Endodermal cell (in vitro differentiated cells): ENCODE measurements at places on chromosomes 3 and 15.

- no peak for DNase-seq
These were observed 8.2 kb upstream of the TMEM158 start for GRCh38 chr3:45234250-45234649.

GRCh38 chr3:109178708-109179107 is 42.2 kb downstream of the C3orf85 start:
- no peak for DNase-seq

DNA sequence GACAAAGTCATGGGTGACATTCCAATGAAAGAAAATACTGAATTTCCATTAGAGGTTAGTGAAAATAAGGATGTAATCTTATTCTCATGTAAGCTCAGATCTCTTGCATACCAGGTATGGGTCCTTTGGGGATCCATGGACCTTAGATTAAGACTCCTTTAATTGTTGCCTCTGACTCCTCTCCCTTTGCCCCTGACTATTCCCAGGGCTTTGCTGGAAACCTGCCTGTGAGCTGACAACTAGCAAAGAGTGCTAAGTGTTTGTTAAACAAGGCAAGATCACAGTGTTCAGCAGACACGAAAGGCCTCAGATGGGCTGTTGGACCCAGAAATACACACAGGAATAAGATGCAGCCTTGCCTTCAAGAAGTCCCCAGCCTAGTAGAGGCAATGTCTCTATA is 32.1 kb downstream of the ACKR2 start:
- no peak for DNase-seq

DNA sequence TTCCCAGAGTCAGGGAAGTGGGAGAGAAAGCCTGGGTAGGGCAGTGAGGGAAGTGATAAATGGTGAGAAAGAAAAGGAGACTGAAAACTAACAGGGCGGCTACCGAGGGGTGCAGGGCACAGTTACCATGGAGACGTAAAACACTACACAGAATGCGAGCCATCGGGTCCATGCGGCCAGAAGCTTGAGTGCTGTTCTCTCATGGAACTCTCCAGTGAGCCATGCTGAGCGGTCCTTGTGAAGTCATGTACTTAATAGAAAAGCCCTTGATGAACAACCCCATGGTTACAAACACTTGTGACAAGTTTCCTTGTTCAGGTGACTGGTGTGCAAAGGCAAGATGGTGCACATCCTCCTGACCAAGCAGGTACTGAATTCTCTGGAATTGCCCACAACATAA is 3.7 kb upstream of the PLA2G4F start:
- no peak for DNase-seq

GRCh38 chr15:91561371-91562100 is 292.0 kb upstream of the SLCO3A1 start:
- no peak for DNase-seq

GRCh38 chr3:71264840-71265239 is 318.7 kb downstream of the FOXP1 start:
- DNase-seq, result no peak

DNA sequence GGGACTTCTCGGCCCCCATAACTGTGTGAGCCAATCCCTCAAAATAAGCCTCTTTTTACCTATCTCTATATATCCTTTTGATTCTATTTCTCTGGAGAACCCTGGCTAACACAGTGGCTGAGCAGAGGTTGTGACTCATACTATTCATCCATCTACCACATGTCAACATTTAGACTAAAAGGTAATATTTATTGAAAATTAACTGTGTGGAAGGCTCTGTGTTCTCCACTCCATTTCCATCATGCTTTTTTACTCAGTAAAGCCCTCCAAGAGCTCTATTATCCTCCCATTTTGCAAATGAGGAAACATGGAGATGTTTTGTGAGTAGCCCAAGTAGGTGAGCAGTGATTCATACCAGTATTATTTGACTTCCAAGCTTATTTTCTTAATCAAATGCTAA is 217.9 kb upstream of the DCBLD2 start:
- no peak for DNase-seq

GRCh38 chr15:40937762-40938535 is 8.8 kb downstream of the DLL4 start:
- peak; percentile 47 for DNase-seq

GRCh38 chr3:183695569-183696364 is 1.8 kb upstream of the YEATS2 start:
- no peak for DNase-seq

- DNase-seq, result no peak
These were observed 70.6 kb downstream of the ASB7 start for GRCh38 chr15:100672959-100673358.

DNA sequence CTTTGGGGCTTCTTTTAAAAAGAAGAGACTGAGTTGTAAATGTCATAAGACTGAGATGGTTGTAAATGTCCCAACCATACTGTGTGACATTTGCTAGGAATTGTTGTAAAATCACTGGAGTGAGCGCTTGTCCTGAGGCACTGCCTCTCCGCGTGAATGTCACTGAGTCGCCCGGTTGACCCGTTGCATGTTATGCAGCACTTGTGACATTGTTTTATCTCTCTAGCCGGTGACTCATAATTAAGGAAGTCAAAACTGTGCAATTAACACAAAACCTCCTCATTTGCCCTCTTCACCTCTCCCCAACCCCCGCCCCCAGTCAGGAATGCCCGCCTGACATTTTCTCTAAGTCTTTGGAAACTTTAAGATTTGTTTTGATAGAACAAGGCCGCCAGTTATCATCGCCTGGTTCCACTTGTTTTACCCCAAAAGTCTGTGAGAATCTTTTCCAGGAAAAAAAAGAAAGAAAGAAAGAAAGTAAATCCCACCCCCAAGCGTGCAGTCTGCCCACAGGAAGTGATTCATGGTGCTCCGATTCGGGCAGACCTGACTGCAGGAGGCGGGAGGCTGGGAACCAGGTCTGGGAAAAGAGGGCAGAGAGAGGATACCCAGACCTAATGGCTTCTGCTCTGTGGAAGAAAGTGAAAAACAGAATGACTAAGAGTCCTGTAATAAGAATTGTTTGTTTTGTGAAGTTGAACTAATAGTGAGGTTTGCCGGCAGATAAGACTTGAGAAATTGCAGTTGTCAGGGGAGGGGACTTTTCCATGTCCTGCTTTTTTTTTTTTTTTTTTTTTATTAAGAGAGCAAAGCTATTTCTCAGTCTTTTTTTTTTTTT is 84.8 kb downstream of the SMAD3 start:
- DNase-seq, result peak; percentile 91

- DNase-seq, result peak; percentile 95
These were observed 2.6 kb upstream of the APEH start for GRCh38 chr3:49671291-49672288.

GRCh38 chr3:13248640-13249039 is 171.5 kb downstream of the NUP210 start:
- DNase-seq, result no peak

DNA sequence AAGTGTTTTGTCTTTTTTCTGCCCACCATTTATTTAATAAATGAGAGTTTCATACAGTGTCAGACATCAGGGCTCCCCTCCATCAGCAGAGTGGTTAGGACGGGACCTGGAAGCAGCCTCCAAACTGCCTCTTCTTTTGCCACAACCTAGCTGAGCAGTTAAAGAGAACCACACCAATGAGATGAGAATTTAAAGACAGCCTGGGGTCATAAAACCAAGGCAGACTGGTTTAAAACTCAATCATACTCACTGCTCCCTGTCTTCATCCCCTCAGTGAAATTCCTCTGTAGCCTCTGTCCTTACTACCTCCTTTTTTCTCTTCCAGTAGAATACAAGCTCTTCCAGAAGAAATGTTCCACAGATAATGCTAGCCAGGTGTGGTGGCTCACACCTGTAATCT is 78.7 kb downstream of the WWTR1 start:
- DNase-seq, result no peak

GRCh38 chr3:175668300-175668699 is 809.2 kb downstream of the NAALADL2 start:
- DNase-seq, result no peak

- DNase-seq, result peak; percentile 94
These were observed at the start of gene NGLY1 for GRCh38 chr3:25782938-25783660. Gene NGLY1, minus strand, starts transcription at chr3:25783443. Its CDS starts 53 bp downstream, at chr3:25783390.

DNA sequence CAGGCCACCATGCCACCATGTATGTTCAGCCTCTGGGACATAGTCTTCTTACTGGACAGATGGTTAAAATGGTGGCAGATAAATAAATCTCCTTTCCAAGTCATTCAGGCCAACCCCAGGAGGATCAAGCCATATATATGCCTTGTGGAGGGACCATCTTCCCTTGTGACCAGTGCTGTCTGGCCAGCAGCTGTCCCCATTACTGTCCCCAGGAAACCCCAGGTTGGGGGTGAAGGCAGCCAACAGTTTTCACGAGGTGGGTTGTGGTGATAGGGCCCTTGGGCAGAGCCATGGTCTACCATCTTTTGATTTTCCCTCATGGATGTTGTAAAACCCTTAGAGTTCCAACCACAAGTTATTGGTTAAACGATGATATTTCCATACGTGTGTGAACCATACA is 48.7 kb upstream of the PCSK6 start:
- peak; percentile 17 for DNase-seq

GRCh38 chr15:41794081-41794480 is 19.8 kb downstream of the MAPKBP1 start:
- DNase-seq, result no peak

DNA sequence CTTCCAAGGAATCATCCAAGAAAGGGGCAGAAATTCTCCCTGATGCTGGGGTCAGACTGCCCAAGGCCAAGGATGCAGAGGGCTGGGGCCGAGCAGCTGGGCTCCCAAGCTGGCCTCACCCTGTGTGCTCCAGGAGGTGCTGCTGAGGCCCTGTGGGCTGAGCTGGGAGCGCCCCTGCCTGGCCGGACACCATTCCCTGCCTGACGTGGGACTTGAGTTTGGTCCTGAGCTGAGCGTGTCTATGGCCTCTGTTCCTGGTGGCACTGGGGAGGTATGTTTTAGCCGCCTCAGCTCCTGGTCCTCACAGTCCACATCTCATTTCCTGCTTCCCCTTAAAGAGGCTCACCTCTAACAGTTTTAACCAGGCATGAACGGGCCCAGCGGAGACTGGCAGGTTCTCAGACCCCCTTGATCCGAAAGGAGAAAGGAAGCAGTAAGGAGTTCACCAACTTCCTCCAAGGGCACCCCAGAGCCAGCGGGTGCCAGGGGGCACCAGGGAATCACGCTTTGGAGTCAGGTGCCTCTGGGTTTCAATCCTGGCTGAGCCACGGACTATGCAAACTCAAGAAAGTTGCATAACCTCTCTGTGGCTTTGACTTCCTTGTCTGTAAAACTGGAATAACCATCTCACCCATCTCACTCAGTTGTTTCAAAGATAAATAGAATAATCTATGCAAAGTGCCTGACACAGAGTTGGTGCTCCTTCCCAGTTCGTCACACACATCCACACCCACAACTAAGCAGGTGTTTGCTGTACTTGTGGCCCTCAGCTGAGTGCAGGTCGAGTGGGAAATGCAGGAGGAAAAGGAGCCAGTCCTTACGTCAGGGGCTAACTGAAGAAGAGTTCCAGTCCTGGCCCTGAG is 48.6 kb downstream of the SLC12A8 start:
- peak; percentile 89 for DNase-seq

- peak; percentile 35 for DNase-seq
These were observed 49.8 kb upstream of the CTDSPL start for GRCh38 chr3:37811625-37812498.

GRCh38 chr3:153079386-153079785 is 82.6 kb upstream of the RAP2B start:
- DNase-seq, result no peak

- no peak for DNase-seq
These were observed 64.0 kb upstream of the ST3GAL6 start for GRCh38 chr3:98699132-98699531.

- no peak for DNase-seq
These were observed 100.0 kb downstream of the THBS1 start for GRCh38 chr15:39680868-39681267.

GRCh38 chr15:38672814-38673670 is 108.4 kb upstream of the RASGRP1 start:
- no peak for DNase-seq

DNA sequence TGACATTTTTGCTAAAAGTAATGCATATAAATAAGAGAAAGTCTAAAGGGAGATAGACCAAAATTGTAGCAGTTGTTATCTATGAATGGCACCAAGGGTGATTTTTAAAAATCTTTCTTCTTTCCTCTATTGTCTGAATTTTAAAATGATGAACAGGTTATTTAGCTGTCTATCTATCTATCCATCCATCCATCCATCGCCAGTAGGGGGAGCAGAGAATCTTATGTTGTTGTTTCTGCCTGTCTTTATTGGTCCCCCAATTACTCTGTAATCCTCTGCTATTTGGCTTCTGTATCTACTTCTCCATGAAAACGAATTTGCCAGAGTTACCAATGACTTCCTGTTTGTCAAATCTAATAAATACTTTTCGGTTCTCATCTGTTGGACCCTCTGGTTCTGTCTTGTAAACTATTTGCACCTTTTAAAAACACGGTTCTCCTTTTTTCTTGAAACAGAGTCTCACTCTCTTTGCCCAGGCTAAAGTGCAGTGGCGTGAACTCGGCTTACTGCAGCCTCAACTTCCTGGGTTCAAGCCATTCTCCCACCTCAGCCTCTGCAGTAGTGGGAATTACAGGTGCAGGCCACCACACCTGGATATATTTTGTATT is 86.0 kb downstream of the ECT2 start:
- peak; percentile 78 for DNase-seq

DNA sequence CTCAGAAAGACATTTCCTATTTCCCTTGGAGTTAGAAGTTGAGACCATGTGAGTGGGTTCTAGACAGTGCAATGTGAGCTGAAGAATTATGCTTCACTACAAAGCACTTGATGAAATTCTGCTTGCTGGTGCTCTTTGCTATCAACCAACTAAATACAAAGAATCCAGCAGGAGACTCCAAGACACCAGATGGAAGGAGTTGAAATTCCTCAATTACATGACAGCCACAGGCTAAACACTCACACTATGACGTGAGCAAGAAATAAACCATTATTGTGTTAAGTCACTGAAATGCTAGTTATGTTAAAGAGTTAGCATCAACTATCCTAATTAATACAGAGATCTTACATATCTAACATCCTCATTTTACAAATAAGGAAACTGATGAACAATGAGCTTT is 8.2 kb upstream of the MAP4 start:
- DNase-seq, result no peak

GRCh38 chr15:74240002-74240568 is 4.0 kb downstream of the CCDC33 start:
- DNase-seq, result peak; percentile 85

DNA sequence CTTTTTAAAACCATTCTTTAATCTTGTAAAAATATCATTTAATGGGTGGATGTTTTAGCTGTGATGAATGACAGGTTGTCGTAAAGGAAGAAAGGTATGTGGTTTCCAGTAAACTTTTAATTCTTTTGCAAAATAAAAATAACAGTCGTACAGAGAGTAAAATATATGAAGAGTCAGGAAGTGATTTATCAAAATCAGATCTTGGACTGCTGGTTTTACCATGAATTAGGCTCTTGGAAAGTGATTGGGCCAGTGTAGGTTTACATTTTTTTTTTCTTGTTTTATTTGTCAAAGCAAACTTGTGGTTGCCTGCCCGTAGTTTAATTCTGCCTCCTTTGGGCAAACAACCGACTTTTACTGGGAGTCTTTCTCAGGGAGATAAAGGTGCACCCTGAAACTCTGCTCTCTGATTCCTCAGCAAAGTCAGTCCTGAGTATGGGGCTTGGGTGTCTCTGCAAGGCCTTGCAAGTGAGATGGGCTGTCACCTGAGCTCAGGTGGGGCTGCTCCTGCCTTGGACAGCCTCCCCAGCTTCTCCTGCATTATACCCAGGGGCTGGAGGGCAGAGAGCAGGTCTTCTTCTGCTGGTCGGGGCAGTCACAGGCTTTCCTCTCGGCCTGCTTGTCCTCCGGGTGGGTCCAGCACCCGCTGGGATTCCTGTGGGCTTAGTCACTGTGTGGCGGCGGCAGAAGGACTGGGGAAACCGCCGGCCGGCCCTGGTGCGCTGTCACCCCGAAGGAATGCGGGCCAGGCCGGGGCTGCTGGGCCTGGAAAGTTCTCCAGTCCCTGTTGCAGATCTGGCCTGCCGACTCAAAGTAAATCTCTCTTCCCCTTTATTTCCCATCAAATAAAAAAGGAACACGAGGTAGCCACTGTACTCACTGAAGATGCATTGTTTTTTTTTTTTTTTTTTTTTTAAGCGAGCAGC is 79.0 kb downstream of the IGF1R start:
- peak; percentile 95 for DNase-seq
